GM19239 (cell line): ENCODE measurements at places on chromosomes 5 and 9.

GRCh38 chr5:377326-377981, 55.9 kb downstream of the AHRR start:
- no peak for DNase-seq

DNA sequence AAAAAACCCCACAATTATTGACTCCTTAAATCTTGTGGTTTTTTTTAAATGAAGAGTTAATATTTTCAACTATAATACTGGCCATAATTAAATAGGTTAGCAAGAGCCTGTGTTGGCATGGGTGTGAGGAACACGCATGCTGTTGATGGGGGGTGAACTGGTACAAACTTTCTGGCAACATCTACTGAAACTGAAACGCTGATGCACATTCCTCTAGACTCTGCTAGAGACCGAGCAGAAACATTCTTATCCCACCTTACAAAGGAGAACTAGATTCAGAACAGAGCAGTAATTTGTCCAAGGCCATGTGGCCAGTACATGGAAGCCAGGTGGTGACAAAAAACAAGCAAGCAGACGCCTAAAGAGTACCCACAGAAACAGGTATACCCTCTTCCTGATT, 2.4 kb downstream of the BICD2 start:
- no peak for DNase-seq

GRCh38 chr5:131539251-131539650, 95.8 kb downstream of the RAPGEF6 start:
- no peak for DNase-seq

DNA sequence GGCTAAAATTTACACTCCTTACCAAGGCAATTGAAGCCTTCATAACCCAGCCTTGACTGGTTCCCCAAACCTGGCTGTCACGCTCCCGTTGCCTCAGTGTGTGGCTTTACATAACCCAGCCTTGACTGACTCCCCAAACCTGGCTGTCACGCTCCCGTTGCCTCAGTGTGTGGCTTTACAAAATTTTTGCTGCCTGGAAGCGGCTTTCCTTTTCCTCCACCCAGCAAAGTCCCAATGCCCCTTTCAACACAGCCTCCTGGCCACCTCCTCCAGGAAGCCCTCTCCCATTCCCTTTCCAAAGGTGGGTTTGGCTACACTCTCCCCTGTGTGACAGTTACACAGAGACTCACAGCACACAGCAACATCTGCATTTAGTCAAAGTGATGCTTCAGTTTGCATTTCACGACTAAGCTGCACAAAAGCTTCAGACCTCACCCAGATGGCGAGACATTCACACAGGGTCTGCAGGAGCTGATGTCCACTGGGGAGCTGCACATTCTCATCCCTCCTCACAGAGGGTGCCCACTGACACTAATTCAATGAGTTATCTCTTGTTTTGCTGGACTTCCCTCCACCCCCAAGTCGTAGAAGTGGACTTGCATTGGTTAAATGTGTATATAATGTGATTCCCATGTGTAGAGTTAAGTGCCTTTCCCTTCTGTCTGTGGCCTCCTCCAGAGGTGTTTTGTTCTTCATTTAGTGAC, 156.6 kb upstream of the PHYKPL start:
- DNase-seq: no peak

- DNase-seq: no peak
These were observed 96.5 kb upstream of the RPS23 start for GRCh38 chr5:82374637-82375036.

DNA sequence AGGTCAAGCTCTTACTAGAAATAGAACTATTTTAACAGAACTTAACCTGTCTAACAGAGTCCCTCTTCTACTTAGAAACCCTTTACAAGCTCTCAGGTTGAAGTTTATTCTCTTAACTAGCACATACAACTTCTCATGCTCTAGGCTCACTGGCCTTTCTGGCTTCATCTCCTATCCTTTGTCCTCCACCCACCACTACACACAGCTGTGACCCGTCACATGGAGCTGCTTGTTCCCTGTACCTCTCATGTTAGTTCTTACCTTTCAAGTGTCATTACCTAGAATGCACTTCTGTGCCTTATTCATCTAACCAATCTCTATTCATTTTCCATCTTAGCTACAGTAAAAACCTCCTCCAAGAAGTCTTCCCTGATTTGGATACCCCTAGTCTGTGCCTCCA, 89.4 kb upstream of the APC start:
- DNase-seq: no peak

- no peak for DNase-seq
These were observed 14.1 kb upstream of the OR2S2 start for GRCh38 chr9:35972093-35972492.

DNA sequence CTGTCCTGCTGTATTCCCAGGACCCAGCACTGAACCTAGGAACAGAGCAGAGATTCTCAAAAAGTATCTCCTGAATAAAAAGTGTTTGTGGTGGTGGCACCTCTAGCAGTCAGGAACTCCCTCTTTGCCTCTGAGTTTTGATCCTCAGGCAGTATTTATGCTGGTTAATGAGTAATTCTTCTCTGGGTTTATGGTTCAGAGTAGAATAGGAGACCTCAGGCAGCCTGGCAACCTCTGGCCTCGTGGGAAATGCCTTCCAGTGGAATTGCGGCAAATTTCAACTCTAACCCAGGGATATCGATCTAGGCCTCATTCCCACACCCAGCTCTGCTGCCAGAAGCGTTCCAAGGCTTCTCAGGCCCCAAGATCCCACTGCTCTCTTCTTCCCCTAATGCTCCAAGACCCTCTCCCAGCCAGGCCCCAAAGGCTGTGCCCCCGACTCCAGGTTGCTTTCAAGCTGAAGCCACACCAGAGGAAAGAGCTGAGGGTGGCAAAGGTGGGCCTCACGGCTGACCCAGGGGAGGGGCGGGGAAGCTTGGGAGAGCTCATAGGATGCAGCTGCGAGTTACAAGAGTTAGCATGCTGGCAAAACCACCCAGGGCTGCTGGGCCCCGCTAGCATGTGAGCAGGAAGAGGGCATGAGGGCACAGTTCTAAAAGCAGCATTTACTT, 10.9 kb upstream of the HDHD3 start:
- DNase-seq: no peak

- no peak for DNase-seq
These were observed 233.0 kb downstream of the SGCD start for GRCh38 chr5:156560002-156560401.

DNA sequence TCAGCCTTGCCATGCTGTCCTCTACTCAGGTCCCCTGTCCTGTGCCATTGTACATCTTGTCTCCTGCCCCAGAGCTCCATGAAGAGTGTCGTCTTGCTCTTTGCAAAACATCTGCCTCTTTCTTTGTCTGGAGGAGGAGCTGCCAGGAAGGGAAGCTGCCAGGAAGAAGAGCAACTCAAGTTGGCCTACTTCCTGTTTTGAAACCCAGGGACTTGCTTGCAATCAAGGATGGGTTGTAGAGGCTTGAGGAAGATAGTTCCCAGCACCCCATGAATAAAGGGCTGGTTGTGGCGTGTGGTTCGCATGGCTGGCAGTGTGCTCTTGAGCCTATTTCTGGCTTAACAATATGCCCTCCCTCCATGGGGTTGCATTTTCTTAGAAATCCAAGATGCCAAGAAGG, 53.0 kb upstream of the CPEB4 start:
- DNase-seq: no peak

DNA sequence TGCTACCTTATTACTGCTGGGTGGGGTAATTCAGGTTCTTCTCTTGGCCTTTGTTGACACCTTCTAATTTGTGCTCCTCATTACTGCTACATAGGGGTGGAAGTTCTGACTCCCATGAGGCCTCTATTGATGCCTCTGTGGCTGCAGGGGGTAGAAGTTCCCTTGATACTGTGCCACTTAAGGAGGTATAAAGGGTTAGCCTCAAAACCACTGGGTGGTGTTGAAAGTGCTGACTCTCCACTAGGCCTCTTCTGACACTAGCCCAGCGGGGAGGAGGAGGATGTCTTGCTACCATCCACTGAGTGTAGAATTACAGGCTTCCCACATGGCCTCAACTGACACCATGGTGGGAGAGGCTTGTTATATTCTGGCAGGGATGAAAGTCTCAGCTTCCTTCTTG, 36.7 kb upstream of the CCDC112 start:
- DNase-seq: no peak

DNA sequence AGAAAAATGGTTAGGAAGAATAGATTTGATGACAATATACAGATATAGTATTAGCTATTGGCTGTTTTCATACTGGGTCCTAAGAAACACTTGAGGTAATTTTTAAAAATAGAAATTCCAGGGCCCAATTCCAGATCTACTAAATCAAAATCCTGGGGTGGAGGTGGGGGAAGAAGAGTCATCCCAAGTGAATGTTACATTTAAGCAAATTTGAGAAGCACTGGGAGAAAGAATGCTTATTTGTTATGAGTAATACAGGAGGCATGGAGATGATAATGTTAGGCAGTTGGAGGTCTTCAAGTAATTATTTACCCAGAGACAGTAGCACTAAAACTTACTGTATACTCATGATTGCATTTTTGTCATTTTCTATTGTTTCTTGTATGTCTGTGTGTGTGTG, 93.0 kb upstream of the DAB2 start:
- no peak for DNase-seq

GRCh38 chr9:91320299-91320698, 41.4 kb downstream of the AUH start:
- DNase-seq: no peak

DNA sequence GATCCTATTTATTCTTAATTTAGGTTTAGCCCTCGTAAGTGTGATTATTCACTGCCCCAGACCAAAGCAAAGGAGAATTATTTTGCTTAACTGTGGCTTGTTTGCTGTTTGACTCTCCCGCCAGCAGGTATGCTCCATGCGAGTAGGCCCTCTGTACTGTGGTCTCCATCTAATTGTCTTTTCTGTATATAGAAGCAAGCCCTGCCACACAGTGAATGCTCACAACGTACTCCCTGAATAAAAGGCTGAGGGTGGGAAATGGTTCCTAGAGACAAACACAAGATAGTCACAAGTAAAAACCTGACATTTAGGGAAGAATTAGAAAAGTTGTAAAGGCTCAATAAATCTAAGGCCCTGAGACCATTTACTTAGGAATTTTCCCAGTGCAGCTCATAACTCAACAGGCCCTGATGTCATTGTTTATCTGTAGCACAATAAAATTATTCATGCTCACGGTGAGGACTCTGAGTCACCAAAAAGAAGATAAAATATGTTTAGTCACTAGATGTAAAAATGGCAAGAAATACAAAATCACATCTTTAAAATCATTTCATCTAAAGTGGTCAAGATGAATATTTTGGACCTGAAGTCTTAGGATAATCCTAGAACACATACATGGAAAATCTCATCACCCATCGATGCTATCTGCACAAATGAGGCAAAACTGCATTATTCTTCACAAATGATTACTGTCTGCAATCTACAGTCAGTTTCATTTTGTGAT, 473.2 kb downstream of the ENC1 start:
- no peak for DNase-seq

DNA sequence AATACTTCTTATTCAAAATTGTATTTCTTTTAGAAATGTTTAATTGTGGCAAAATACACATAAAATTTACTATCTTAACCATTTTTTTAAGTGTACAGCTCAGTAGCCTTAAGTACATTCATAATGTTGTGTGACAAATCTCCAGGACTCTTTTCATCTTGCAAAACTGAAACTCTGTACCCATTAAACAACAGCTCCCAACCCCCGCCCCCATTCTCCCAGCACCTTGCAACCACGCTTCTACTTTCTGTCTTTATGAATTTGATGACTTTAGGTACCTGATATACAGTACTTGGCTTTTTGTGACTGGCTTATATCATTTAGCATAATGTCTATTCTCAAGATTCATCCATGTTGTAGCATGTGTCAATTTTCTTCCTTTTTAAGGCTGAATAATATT, 2.8 kb upstream of the IL5 start:
- DNase-seq: no peak

DNA sequence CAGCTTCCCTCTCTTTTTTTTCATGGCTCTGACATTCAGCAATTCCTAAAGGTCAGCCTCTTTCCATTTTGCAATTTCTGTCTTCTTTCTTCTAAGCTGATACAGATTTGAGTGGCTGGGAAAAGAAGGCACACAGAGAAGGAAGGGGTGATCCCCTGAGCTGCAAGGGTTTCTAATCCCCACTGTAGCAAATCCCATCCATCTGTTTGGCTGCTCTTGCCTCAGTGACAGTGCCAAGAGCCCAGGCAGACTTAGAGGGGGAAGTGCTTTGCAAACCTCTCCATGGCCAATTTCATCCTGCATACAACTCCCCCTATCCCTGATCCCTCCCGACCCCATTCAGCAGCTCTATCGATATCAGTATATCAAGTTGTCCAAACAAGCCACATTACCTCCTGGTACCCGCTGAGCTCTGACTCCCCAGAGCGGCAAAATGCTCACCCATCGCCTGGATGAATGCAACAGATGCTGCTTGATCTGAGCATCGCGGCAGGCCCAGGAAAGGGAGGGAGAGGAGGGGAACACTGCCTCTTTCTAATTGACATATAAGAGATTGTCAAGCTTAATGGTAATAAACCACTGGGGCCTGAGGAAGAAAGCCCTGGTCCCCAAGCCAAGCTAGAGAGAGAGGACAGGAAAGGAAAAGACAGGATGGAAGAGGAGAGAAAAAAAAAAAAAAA, 268.9 kb downstream of the ASTN2 start:
- DNase-seq: no peak

DNA sequence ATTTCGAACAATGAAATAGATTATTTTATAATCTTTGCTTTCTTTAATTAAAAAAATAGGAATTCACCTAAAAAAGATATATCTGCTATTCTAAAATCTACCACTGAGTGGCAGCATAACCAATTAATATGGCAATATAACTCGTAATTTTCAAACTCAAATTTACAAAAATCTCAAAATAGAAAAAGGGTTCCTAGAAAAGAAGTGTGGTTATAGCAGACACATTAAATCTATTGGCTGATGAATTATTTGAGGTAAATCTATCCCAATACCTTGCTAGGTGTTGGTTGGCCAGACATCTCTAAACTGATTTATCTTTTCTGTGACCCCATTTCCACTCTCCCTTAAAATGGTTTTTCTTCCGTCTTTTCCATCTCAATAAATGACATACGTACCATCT, 30.2 kb upstream of the NRG2 start:
- no peak for DNase-seq

GRCh38 chr9:123049589-123050222, 16.2 kb downstream of the GPR21 start:
- DNase-seq: no peak

DNA sequence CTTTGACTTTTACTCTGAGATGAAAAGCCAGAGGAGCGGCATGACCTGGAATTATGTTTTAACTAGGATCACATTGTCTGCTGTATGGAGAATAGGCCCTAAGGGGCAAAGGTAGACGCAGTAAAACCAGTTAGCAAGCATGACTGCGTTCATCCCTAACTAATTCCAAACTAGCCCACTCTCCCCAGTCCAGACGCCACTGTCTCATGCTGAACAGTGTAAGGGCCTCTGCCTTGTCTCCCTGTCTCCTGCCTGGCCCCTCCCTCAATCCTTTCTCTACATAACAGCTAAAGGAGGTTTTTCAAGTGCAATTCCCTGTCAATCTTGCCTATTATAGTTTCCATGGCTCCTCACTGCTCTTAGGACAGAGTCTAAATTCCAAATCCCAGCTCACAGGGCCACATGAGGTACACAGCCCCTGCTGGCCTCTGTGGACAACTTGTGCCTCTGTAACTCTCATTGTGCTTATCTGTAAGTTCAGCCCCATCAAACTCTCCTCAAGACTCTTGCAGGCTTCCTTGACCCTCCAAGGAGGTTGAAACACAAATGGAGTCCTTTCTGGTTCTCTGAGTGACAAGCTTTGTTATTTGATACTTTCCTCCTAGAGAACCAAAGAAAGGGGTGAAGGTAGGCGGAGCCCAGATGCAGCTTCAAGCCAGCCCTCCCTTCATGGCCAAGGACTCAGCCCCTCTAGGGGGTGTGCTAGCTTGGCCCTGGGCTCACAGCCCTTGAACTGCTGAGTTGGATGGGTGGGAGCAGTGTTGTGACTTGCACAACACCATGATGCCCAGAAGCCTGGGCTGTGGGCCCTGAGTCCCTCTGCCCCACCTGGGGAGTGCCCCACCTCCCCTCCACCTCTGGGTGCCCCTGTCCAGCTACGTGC, 16.0 kb upstream of the SLC22A4 start:
- no peak for DNase-seq
